ENCODE measurements at places on chromosomes 12 and 14.

DNA sequence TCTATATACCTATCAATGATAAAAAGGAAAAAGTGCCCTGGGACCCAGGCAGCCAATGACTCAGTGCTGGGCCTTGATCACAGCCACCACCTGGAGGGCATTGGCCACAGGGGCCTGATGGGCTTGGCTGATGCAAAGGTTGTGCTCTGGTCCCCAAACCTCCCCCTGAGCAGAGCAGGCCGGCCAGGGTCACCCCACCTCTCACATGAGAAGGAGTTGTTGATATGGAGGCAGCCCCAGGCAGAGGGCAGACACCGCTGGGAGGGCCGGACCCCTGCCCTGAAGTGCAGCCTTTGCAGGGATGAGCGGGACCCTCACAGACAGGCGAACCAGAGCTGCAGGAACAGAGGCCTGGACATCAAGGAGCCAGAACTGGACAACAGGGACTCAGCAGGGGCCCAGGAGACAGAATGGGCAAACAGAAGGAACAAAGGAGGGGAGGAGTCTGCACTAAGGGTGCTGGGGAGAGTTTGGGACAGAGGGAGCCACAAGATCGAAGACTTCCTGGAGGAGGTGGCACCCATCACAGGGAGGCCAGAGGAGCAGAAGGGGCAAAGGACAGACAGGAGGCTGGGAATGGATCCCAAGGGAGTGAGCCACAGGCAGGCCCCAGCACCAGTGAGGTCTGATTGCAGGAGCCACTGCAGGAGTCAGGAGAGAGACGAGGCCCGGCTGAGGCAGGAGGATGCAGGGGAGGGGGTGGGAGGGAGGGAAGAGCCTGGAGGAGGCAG, 105.0 kb downstream of the TNFAIP2 start:
- no peak for DNase-seq

- no peak for DNase-seq
Measured at GRCh38 chr12:63874897-63875480, 30.5 kb downstream of the SRGAP1 start.

DNA sequence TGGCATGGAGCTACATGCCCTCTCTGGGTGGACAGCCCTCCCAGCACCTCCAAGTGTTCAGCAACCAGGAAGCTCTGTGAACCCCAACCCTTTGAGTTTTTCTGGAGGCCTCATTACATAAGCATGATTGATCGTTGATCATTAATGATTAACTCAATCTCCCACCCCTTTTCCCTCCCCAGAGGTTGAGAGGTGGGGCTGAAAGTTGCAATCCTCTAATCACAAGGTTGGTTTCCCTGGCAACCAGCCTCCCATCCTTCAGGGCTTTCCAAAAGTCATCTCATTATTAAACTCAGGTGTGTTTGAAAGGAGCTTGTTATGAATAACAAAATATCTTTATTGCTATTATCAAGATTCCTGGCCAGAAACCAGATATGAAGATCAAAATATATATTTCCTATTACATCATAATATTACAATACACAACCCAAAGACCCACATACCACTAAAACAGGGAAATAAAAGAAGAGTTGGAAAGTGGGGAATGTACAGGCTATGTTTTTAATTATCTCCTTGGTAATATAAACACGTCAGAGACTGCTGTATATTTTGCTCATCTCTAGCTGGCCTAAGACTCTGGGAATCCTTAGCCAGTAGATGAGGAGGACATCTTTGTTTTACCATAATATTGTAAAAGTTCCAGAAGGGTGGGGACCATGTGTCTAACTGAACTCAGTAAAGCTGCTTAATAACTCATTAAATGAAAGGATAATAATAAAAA, 73.6 kb downstream of the SSPN start:
- no peak for DNase-seq

GRCh38 chr12:96521895-96522682, 32.7 kb downstream of the CFAP54 start:
- DNase-seq: no peak

DNA sequence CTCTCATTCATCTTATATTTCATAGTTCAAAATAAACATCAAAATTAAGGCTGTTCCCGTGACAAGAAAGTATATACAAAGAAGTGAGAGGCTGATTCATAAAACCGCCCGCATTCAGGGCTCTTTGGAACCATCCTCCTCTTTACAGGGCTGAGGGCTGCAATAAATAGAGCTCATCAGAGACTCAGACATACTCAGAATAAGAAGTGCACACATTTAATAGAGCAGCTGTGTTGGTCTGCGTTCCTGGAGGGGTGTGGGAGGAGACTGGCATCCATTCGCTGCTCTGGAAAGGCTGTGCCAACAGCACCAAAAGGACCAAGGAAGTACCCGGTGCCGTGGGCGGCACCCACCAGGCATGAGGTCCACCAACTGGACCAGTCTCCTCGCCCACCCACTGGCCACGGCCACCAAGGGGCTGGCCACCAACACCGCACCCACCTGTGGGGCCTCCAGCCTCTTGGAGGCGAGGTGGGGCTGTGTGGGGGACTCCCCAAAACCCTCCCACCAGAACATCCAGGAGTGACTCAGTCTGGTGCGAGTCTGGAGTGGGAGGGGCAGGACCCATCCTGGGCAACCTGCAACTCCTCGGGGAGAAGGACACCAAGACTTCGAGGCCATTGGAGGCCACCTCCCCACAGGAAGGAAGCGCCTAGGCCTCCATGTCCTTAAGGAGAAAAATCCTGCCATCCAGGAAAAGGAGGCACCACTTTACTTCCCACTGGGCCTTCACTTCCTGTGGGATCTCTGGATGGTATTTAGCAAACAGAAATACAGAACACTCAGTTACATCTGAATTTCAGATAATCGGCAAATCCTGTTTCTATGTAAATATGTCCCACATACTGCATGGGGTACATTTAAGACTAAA, 32.7 kb downstream of the VCPKMT start:
- no peak for DNase-seq

GRCh38 chr12:93784339-93785086, 107.3 kb downstream of the CRADD start:
- DNase-seq: peak; percentile 82

DNA sequence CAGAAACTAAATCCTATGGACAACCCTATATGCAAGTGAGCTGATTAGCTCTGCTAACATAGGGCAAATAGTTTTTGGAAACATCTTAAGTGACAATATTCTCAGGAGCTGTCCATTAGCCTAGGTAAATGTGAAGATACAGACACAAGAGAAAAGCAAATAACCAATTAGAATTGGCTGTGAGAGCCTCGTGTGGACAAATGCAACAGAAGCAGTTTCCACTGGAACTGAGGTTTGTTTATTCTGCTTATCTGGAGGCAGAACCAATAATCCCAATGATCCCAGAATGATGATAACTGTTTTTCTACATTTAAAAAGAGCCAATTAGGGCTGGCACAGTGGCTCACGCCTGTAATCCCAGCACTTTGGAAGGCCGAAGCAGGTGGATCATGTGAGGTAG, 43.2 kb upstream of the YAF2 start:
- no peak for DNase-seq

GRCh38 chr14:68032154-68032553, 212.6 kb downstream of the RAD51B start:
- DNase-seq: no peak

GRCh38 chr12:103530307-103531066, 34.7 kb upstream of the C12orf42 start:
- DNase-seq: no peak

- no peak for DNase-seq
Measured at GRCh38 chr14:72237722-72238666, 305.8 kb downstream of the RGS6 start.

- DNase-seq: no peak
Measured at GRCh38 chr14:50756300-50756699, 74.7 kb downstream of the NIN start.

DNA sequence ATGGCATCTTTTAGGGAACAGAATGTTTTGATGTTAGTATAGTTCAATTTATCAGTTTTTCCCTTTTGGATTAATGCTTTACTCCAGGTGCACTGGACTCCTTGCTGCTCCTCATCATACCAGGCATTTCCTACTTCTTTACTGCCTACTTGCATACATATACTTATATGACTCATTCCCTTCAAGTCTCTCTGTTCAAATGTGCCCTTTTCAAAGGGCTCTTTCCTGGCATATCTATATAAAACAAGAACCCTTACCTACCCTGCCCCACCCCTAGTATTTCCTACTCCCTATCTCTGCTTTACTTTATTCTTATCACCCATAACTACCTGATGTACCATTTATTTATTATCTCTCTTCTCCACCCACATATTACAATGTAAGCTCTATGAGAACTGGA, 90.6 kb downstream of the CAPZA3 start:
- DNase-seq: no peak

GRCh38 chr12:4121506-4122020, 152.0 kb upstream of the CCND2 start:
- no peak for DNase-seq

- DNase-seq: peak; percentile 95
Measured at GRCh38 chr12:95623554-95624170, 72.4 kb upstream of the USP44 start.

GRCh38 chr12:117127933-117128823, 29.0 kb upstream of the TESC start:
- no peak for DNase-seq

- no peak for DNase-seq
Measured at GRCh38 chr12:42338280-42338679, 12.3 kb downstream of the PPHLN1 start.

DNA sequence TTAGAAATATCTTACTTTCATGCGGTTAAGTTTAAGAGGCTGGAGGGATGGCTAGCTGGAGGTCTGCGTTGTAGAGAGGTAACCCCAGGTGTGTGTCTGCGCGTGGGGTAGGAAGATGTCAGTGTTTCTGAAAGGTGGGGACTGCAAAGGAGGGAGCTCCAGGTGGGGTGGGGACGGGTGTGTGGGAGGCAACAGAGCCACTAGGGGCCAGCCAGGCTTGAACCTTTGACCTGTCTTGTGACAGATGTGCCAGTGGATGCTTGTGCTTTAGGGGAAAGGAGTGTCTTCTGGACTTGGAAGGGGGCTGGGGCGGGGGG, 841 bp downstream of the GLI1 start:
- no peak for DNase-seq

DNA sequence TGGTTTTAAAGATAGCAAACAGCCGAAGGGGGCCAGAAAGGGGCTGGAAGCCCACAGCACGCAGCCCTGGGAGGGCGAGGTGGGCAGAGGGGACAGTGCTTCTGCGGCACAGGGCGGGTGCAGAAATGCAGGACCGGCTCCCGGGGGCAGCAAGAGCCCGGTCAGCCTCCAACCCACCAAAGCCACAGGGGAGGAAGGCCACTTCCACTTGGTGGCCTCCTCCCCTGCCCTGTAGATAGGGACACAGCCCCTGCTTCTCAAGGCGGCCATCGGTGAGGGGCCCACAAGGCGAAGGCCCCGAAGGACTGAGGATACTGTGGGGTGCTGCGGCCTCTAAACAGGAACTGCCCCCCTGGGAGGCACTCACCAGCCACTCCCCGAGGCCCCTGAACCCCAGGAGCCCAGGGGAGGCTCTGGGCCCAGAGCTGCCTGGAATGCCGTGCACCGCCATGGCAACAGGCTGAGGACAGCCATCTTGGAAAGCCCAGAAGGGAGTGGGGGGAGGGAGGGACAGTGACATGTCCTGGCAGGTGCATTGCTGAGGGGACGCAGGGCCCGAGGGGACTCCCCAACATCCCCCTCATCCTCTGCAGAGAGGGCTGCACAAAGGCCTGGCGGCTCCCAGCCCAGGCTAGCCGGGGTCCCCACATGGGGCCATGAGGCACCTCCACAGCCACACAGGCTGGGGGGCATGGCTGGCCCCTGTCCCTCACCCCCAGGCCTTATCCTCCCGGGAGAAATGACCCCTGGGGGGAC, 114.7 kb downstream of the NCOR2 start:
- DNase-seq: no peak

DNA sequence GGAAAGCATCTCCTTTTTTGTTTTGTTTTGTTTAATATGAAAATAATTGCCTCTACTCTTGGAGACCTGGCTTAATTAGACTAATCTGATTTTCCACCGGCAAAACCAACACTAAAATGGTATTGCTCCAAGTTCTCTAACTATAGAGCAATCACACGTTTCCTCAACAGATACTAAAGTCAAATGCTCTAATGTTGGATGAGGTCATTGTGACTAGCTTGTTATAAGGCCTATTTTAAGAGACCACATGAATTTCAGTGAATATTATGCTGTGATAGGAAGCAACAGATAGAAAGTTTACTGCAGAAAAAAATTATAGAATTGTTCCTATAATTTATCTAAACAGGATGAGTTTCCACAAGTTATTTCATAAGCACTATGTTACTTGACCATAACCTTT, 3.3 kb upstream of the CCDC196 start:
- DNase-seq: no peak

DNA sequence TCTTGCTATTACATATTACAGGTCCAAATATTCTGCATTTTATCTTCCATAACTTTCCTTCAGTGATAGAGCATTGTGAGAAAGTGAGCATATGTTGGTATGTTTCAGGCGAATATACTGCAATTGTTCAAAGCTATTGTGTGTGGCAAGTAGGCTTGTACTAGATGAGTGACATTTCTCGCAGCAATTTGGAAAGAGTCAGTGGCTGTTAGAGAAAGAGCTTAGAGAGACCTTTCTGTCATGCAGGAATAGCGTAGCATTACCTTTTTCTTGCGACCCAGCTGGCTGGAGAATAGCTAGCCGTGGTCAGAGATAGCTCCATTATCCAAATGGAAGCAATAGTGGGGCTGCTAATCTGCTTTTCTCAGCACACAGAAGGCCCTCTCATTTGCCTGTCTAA, 678.5 kb upstream of the FOXG1 start:
- no peak for DNase-seq

DNA sequence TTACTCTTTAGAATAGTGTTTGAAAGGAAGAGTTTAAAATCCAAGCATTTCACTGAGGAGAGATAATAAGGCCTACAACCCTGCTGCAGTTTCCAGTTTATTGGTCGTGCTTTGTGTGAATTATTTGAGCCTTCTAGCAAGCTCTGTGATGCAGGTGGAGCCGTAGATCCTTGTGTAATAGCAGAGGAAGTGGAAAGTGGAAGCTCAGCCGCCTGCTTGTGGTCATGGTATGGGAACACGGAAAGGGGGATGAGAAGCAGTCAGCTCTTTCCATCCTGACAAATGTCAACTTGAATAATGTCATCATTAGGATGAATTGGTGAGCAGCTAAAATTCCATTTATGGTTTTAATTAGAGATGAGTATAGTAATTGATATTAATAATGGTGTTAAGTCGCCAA, 29.1 kb downstream of the SYNE2 start:
- no peak for DNase-seq

DNA sequence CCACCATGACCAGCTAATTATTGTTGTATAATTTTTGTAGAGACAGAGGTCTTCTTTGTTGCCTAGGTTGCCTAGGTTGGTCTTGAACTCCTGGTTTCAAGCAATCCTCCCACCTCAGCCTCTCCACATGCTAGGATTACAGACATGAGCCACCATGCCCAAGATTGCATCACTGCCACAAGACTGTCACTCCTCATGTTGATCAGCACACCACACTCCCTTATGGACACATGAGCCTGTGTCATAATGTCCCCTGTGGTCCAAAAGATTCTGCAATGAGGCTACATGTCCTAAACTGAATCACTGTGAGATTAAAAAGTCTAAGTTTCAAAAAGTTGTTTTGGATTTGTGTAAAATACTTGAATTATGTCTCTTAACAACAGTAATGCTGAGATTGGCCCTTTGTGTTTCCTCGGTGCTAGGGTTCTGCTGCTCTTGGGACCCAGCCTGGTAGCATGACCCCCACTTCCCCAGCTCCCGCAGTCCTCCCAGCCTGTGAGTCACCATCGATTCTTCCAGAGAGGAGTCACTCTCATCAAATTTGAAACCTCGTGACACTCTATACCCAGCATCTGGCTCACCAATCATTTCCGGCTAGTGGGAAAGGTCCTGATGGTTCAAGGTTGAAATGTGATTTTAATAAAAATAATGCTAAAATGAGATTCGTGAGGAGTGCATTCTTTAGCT, 890.9 kb downstream of the VRK1 start:
- DNase-seq: no peak
